ENCODE measurements at places on chromosomes 1 and 21.

GRCh38 chr1:19273106-19273843 is 15.3 kb downstream of the AKR7A3 start:
- DNase-seq = no peak

DNA sequence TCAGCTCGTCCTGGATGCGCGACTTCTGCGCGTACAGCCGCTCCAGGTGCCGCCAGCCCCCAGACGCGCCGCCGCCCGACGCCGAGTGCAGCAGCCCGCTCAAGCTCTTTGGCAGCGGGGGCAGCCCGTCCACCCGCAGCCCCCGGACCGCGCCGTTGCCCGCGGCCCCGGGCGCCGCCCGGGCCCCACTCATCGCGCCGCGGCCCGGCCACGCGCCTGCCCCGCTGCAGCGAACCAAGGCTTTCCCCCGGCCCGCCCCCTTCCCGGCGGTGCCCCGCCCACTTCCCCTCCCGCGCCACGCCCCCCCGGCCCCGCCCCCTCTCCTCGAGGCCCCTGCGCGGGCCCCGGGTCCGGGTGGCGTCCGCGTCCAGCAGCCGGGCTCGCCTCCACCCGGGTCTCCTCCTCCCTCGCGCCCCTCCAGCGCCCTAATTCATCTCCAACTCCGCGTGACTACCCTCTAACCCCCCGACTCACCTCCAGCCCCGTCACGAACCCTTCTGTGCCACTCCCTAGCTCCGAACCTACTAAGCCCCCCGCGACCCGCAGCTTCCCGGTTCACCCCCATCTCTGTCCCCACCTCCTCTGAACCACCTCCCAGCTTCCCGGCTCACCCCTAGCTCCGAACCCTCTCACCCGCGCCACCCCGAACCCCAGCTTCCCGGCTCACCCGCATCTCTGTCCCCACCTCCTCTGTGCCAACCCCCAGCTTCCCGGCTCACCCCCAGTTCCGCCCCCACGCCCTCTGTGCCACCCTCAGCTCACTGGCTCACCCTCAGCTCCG is at the start of gene FAM89A:
TSS of gene FAM89A (minus strand) at position 236 of the 781 bp plus-strand sequence. CDS start at position 193, 43 bp downstream.
- DNase-seq = peak; percentile 61

- DNase-seq = peak; percentile 8
These were observed 114.2 kb downstream of the BCAR3 start for GRCh38 chr1:93567255-93567918.

- no peak for DNase-seq
These were observed 42.6 kb upstream of the LBR start for GRCh38 chr1:225470211-225471108.

GRCh38 chr1:150813028-150813707 is 5.1 kb upstream of the CTSK start:
- no peak for DNase-seq

DNA sequence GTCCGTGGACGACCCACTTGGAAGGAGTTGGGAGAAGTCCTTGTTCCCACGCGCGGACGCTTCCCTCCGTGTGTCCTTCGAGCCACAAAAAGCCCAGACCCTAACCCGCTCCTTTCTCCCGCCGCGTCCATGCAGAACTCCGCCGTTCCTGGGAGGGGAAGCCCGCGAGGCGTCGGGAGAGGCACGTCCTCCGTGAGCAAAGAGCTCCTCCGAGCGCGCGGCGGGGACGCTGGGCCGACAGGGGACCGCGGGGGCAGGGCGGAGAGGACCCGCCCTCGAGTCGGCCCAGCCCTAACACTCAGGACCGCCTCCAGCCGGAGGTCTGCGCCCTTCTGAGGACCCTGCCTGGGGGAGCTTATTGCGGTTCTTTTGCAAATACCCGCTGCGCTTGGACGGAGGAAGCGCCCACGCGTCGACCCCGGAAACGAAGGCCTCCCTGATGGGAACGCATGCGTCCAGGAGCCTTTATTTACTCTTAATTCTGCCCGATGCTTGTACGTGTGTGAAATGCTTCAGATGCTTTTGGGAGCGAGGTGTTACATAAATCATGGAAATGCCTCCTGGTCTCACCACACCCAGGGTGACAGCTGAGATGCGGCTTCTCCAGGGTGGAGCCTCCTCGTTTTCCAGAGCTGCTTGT is 32.4 kb downstream of the PRMT2 start:
- DNase-seq = no peak

DNA sequence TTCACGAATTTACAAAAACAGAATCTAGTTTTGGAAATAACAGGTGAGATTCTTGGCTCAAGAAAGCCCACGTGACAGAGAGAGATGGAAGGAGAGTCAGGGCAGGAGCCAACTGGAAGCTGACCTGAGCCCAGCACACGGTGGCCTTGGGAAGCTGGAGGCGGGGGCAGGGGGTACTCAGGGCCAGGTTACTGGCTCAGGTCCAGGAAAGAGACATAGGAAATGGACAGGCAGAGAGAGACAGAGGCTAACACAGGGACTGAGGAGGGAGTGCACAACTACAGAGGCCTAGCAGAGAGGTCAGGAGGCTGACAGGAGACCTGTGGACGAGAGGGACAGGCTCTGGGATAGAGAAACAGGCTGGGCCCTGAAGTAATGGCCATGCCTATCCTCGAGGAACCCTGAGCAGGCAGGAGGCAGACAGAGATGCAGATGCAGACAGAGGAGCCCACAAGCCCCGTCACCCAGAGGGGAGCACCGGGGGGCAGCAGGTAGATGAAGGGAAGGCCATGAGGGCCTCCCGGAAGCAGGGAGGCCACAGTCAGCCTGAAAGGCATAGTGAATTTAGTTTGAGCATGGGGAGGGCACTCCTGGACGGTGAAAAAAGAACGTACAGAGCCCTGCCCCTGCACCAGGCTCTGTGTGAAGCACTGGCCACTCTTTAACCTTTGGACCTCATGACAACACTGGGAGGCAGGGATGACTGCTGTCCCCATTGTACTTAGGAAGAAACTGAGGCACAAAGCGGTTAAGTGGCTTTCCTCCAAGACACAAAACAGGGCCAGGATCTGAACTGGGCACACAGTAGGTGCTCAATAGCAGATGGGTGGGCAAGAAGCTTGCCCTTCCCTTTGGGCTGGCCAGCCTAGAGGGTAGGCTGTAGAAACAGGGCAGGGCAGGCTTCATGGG is 230.1 kb downstream of the TRABD2B start:
- no peak for DNase-seq

DNA sequence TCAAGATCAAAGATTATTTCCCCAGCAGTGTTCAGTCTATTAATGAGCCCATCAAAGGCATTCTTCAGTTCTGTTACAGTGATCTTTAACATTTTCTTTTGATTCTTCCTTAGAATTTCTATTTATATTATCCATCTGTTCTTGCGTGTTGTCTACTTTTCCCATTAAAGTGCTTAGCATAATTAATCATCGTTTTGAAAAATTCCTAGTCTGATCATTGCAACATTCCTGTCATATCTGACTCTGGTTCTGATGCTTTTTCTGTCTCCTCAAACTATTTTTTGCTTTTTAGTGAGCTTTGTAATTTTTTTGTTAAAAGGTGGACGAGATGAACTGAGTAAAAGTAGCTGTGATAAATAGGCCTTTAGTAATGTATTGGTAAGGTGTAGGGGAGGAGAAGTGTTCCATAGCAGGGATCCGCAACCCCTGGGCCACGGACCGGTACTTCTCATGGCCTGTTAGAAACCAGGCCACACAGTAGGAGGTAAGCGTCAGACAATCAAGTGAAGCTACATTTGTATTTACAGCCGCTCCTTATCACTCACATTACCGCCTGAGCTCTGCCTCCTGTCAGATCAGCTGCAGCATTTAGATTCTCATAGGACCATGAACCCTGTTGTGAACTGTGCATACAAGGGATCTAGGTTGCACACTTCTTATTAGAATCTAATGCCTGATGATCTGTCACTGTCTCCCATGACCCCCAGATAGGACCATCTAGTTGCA is 163.3 kb downstream of the PIK3R3 start:
- DNase-seq = no peak

All from cerebellum (tissue), 4 donors.